ENCODE measurements at places on chromosomes 11 and 22. TPM values are rescaled to one million over a fixed set of nuclear protein-coding genes. Genes with fewer than 3 reads are reported as not detected.

CNTF gene
- total RNA-seq = 0.70 TPM

GAS2 gene
- 10.0 TPM for total RNA-seq

GRCh38 chr11:126114486-126115126 lies 51.9 kb upstream of the CDON start:
- DNase-seq = no peak

GRCh38 chr11:33103836-33104235 lies 57.4 kb downstream of the CSTF3 start:
- no peak for DNase-seq

DNA sequence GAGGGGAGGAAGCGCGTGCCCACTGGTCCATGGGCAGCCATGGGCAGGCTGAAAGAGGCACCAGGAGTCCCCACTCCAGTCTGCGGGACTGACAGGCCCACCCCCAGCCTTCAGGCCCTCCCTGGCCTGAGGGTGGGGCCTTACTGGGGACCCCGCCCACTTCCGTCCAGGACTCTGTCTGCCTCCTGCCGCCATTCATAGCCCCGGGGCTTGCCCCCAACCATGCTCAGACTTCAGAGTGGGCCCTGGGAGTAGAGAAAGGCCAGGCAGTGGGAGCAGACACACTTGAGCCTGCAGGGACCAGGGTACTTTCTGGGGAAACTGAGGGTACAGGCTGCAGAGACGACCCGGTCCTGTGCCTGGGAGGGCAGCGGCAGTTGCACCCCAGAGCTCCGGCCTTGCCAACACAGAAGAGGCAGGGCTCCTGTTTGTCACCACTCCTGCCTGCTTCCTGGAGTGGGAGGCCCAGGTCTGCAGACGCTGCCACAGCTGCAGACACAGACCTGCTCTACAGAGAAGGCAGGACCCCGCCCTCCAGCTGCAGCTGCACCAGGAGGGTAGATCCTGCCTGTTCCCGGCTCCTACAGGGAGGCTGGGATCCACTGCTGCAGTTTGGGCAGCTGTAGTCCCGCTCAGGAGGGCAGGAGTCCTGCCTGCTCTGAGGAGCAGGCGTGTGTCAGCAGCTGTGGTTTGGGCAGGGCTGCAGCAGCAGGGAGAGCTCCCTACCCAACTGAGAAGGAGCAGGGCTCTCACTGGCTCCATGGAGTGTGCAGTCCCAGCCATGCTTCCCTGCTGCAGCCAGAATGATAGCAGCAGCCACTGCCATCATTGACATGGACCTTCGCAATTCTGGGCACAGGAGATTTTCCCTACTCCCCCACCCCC lies 387.9 kb upstream of the ANO3 start:
- peak; percentile 48 for DNase-seq

- no peak for DNase-seq
Measured at GRCh38 chr11:107991868-107992414, 16.8 kb upstream of the CUL5 start.

- DNase-seq = no peak
Measured at GRCh38 chr22:49791682-49792081, 36.0 kb downstream of the BRD1 start.

All from Right ventricle myocardium inferior (tissue), 1 donor.